ENCODE measurements at places on chromosomes 1 and 21.
A peak's percentile ranks its signal among the peaks of the same experiment; 100 is the strongest.

DNA sequence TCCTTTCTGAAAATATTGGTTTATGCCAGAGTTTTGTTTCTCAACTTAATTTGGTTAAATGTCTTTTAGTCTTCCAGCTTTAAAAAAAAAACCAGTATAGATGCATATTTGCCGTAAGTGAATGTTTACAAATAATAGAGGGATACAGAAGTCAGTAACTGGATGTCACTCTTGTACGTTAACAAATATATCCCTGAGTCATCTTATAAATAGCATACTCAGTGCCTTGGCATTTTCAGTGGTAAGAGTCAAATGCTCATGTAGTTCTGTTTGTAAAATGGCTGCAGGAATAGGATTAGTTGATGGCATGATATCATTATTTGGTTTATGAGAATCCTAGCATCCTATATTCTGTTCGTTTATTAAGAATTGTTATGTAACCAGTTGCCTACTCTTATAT lies 55.4 kb downstream of the SPEN start:
- peak; percentile 69 for DNase-seq

DNA sequence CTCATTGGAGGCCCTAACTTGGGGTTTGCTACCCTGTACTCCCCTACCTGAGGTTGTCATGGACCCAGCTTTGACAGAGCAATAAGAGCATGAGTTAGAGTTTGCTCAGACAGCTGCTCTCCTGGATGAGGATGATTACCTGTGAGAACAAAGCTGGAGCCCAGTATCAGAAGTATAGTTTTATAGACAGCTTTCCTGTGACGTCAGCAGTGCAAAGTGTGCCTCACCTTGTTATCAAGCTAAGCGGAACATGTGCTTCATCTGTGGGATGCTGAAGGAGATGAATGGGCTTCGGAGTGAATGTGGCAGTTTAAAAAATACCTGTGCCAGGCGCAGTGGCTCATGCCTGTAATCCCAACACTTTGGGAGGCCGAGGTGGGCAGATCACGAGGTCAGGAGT lies 5.4 kb upstream of the WDR47 start:
- no peak for DNase-seq

- peak; percentile 20 for DNase-seq
These were observed 5.2 kb upstream of the TNNI1 start for GRCh38 chr1:201426479-201427310.

- DNase-seq = no peak
These were observed 70.9 kb upstream of the HMCN1 start for GRCh38 chr1:185663332-185663731.

DNA sequence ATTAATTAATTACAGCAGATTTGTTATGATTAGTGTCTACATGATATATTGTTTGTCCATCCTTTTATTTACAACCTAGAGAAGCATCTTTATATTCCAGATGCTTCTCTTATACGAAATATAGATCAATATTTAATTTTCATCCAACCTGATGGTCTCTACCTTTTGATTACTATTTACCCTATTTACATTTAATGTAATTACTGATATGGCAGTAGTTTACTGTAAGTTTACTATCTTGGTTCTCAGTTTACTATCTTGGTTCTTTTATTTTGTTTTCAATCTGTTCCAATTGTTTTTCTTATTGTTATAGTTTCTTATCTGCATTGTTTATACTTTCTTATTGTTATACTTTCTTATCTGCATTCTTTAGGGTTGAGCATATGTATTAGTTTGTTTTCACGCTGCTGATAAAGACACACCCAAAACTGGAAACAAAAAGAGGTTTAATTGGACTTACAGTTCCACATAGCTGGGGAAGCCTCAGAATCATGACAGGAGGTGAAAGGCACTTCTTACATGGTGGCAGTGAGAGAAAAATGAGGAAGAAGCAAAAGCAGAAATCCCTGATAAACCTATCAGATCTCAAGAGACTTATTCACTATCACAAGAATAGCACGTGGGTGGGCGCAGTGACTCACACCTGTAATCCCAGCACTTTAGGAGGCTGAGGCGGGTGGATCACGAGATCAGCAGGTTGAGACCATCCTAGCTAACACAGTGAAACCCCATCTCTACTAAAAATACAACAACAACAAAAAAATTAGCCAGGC lies 28.9 kb downstream of the FAF1 start:
- no peak for DNase-seq

DNA sequence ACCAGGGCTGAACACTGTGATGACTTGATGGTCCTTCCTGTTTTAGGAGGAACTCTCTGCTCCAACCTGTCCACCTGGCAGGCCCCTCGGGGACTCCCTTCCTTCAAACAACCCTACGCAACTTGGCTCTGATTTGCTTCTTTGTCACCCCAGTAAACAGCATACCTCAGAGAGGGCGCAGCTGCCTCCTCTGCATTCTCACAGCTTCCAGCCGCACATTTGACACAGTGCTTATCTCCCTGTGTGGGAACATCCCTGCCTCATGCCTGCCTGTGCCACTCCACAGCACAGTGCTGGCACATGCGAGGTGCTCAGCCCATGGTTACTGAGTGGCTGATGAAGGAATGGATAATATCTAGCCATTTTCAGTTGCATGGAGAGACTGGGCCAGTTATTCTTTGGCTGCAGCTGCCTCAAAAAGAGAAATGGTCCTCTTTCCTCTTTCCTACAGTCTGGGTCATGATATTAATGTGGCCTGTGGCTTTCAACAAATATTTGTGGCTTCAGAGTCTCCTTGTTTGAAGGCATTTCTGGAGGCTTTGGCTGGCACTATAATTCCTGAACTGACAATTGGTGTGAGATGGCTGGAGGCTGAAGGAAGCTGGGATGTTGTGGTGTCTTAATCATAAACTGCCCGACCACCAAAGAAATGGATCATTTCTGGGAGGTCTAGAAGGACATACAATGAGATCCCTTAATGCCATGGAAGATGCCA lies 77.9 kb downstream of the TENT5C start:
- peak; percentile 62 for DNase-seq

DNA sequence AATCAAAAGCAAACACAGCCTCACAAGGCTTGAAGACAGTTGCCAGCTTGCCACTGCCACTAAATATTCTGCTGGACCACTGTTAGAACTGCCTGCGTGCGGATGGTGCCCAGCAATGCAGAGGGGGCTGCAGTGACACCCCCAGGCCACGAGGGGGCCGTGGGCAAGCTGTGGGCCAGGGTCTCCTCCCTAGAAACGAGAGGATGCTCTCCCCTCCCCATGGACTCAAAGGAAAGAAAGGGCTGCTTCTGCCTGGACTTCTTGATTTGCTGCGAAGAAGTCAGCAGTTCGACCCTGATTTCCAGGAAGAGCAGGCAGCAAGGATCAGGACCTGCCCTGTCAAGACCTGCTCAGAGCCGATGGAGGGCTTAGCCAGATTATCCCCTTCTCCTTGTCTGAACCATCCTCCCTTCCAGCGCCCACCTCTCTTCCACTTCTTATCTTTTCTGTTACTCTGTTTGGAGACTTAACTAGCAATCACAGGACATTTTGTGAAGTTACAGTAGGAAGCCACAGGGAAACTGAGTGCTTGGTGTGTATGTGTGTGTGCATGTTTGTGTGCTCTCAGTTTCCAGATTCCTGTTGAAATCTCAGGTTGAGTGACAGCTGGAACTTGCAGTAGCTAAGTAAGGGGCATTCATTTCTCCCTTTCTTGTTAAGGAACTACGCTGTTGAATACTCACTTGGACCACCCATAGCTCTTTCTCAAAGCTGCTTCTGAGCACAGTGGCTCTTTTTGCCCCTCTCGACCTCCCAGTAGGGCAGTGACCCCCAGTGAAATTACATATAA lies 2.7 kb downstream of the MAN1C1 start:
- DNase-seq = peak; percentile 24

DNA sequence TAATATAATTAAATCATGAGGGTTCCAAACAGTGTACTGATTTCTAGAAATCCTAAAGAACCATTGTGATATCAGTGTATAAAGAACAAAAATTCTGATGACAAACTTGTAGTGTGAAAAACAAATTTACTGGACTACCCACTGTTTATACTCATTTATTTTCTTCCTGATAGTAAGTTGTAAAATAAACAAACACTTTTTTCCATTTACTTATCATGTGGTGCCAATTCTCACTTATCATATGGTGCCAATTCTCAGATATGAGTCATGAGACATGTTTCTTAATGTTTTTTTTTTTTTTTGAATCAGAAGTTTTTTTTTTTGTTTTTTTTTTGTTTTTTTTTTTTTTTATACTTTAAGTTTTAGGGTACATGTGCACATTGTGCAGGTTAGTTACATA lies 137.7 kb downstream of the LEPR start:
- no peak for DNase-seq

DNA sequence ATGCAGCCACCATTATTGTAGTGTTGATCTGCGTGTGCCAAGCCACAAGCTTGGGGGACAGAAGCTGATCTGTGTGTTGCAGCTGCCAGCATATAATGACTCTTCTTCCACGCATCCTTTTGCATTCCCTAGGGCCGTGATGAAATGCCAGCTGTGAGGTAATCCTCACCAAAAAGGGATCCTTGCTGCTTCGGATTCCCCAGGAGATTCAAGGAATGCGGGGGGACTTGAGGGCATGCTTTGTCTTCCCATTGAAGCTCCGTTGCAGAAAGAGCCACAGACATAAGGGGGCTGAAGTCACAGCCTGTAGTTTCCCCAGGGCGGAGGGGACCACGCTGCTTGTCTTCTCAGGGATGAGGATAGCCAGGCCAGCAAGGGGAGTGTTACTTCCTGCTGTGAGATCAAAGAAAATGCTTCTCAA lies 281.6 kb upstream of the FMN2 start:
- DNase-seq = peak; percentile 88

GRCh38 chr1:200262326-200262965 lies 147.4 kb downstream of the ZNF281 start:
- no peak for DNase-seq

DNA sequence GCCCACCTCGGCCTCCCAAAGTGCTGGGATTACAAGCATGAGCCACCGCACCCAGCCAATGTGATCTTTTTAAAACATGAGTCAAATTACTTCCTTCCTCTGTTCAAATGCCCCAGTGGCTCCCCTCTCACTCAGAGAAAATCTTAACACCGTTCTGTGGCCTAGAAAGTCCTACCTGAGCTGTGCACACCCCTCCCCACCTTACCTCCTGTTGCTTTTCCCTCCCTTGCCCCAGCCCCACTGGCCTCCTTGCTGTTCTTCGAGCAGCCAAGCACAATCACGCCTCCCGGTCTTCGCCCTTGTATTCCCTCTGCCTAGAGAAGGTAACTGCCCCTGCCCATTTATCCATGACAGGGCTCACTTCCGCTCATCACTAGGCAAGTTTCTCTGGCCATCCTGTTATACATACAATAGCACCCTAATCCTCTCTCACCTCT lies 62.6 kb upstream of the RPL11 start:
- no peak for DNase-seq

DNA sequence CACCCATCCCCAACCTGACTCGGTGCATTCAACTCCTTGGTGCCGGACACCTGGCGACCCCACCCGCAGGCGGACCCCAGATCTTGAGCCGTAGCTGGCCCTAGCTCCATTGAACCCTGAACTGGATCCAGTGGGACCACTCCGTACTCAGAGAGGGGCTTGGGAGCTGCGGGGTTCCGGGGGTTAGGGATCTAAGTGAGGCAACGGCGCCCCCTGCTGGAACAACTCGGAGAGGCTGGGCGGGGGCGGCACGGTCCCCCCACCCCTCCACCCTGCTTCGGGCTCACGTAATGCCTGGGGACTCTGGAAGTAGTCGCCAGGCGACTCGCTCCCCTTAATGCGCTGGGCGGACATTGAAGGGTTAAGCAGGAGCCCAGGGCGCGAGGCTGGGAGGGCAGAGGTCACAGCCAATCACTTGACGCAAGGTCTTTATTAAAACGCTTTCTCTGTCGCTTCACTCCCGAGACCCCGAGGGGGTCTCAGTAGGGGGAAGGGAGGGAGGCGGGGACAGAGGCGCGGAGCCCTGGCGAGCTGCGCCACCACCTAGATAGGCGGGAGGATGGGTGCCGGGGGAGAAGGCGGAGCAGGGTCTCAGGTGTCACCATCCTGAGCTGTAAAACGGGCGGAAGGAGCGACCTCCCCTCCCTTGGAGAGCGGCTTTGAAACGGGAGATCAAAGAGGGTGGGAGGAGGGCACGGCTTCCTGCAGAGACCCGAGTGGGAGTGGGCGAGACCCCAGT lies 704 bp upstream of the CRABP2 start:
- DNase-seq = peak; percentile 72

DNA sequence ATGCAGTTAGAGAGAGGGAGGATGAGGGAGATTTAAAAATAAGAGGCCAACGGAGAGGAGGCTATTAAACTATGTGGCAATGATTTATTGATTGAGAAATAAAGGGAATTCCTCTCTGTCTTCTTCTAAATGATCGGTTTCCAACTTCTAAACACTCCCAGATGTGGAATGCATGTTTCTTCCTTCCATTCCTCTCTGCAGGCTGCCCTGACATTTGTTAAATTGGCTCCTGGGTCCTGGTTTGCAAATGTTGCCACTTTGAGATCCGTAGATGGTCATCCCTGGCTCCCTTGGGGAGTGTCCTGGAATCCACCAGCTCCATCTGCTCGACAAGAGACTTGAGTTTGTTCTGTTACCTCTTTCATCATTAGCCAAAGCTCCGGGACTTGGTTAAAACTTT lies 10.3 kb upstream of the C1orf198 start:
- peak; percentile 98 for DNase-seq

DNA sequence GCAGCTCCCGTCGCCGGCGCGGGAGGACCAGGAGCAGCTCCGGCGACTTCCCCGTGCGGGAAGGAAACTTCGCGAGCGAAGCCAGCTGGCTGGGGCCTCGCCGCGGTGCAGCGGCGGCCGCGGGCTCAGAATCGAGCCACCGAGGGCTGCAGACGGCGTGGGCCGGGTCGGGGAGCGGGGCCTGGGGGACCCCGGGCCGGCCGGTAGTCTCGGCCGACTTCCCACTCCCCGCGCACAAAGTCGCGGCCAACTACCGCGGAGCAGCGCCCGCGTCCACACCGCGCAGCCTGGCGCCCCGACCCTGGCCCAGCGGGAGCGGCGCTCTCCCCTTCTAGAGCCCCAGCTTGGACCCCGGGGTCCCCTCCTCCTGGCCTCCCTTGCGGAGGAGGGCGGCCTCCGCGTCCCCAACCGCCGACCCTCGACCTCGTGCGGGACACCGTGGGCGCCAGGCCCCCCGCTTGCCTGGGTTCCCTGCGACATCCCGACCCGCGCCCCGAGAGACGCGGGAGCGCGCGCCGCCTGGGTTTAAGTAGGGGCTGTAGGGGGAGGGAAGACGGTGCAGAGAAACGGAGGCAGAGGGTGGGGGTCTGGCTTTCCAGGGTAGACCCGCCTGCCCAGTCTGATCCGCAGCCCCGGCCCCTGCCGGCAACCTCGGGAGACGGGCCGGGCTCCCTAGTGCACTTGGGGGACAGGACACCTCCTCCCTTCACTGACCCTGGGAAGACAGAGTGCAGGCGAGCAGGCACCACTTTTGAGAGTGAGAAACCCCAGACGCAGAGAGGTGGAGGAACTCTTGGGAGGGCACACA lies 4.7 kb downstream of the PRDM16 start:
- DNase-seq = no peak

GRCh38 chr1:51750729-51751128 lies 127.8 kb downstream of the NRDC start:
- no peak for DNase-seq

- DNase-seq = no peak
These were observed 979 bp downstream of the PIGM start for GRCh38 chr1:160030657-160031364.
